ENCODE measurements at places on chromosomes 5 and 9. TPM values are rescaled to one million over a fixed set of nuclear protein-coding genes. Genes with fewer than 3 reads are reported as not detected.

GRCh38 chr9:88933607-88934379 lies 57.5 kb upstream of the S1PR3 start:
- no peak for DNase-seq

- DNase-seq: no peak
These were observed 101.9 kb downstream of the RPS23 start for GRCh38 chr5:82176115-82176814.

DNA sequence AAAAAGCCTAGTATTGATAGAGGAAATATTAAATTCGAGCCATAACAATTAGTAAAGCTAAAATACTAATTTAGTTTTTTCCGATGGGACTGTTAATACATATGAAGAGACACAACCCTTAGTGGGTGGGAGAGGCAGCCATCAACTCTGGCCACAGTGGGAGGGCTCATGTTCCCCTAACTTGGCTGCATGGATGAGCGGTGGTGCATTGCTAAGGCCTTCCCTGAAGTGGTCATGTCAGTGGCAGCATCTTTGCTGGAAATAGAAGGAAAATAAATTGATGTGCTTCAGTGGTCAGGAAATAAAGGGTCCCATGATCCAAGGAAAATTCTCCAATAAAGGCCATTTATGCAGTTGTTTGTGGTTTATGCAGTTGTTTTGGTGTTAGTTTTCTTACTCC lies 33.9 kb upstream of the F2RL2 start:
- no peak for DNase-seq

- DNase-seq: no peak
These were observed 181.9 kb downstream of the ADAMTS6 start for GRCh38 chr5:65299861-65300260.

DNA sequence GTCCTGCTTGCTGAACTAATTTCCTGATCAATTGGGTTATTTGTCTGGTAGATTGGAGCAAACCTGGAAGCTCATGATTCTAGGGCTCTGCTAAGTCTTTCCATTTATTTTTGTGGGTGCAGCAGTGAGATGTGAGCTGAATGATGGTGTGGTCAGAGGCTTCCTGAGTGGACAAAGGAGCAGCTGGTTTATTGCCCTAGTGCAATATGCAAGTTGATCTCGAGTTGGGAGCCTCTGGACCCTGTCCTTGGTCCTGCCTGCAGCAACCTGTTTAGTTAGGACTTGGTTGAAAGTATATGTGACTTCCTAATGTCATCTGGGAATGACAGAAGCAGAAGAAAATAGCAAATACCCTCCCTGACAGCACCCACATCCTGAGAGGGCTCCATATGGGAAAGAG lies 4.2 kb upstream of the UNC5A start:
- DNase-seq: no peak

DNA sequence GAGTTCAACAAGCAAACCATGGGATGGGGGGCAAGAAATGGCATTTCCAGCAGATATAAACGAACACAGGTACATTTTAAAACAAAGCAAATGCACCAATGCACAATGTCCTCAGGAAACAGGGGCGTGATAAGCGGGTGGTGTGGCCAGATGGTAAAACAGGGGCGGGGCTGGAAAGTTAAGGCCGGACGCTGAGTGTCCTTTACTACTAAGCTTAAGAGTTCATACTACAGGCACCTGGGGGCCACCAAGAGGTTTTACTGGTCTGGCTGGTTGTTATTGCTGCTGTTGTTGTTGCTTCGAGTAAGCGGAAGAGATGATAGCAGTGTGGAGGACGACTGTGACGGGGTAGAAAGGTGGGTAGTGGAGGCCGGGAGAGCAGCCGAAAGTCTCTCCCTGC lies 99.8 kb downstream of the ATPSCKMT start:
- no peak for DNase-seq

GRCh38 chr9:14585730-14586473 lies 107.3 kb downstream of the ZDHHC21 start:
- no peak for DNase-seq

The DCTN3 gene
- 314 TPM for polyA plus RNA-seq

GRCh38 chr5:58087123-58087522 lies 372.8 kb downstream of the PLK2 start:
- DNase-seq: no peak

- peak; percentile 20 for DNase-seq
These were observed 20.2 kb downstream of the RETREG1 start for GRCh38 chr5:16596581-16596940.

- DNase-seq: no peak
These were observed 23.4 kb upstream of the CREBRF start for GRCh38 chr5:173032730-173033129.

DNA sequence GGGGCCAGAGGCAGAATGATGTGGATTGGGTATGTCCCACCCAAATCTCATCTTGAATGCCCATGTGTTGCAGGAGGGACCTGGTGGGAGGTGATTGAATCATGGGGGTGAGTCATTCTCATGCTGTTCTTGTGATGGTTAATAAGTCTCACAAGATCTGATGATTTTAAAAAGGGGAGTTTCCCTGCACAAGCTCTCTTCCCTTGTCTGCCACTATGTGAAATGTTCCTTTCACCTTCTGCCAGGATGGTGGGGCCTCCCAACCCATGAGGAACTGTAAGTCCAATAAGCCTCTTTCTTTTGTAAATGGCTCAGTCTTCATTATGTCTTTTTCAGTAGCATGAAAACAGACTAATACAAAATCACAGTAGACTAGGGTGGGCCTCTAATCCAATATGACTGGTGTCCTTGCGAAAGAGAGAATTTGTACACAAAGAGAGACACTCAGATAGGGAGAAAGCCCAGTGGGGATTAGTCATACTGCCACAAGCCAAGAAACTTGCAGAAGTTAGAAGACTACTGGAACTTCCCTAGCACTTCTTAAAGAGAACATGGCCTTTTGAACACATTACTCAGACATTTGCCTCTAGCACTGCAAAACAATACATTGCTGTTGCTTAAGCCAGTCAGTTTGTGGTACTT lies 68.4 kb downstream of the ANXA1 start:
- DNase-seq: no peak

The FOXI1 gene
- polyA plus RNA-seq: 1.3 TPM

The SPACA9 gene
- polyA plus RNA-seq: 27.0 TPM

DNA sequence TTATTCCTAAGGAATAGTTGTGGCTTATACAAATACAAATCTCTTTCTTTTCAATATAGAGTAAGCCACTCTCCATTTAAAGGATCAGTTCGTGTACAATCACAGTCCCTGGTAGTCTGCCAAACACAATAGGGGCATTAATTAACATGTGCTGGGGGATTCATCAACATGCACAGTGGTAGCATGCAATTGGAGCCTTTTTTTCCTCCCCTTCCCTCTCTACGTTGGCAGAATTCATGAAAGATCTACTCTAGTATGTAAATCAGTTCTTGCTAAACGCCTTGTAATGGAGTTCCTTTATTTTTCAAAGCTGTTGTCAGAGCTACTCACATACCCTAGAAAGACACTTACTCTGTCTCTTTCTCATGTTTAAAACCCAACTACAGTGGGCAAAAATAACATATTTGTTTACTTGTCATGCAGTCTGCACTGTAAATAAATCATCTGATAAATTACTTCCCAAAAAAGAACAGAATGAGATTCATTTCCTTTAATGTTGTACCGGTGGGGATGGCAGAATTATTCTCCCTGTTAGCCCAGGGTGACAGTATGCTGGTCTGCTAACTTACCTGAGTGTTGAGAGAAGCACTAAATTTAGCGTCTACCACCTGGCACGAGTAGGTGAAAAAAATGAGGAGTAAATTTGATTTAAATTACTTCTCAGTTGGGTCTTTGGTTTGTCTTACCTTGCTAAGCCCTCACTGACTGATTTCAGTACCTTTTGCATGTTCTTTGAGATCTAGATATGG lies 341.5 kb upstream of the CCNH start:
- DNase-seq: peak; percentile 93

GRCh38 chr5:115424030-115424429 lies 120.5 kb downstream of the FEM1C start:
- DNase-seq: no peak

GRCh38 chr9:99296291-99296951 lies 74.3 kb downstream of the SEC61B start:
- peak; percentile 97 for DNase-seq

DNA sequence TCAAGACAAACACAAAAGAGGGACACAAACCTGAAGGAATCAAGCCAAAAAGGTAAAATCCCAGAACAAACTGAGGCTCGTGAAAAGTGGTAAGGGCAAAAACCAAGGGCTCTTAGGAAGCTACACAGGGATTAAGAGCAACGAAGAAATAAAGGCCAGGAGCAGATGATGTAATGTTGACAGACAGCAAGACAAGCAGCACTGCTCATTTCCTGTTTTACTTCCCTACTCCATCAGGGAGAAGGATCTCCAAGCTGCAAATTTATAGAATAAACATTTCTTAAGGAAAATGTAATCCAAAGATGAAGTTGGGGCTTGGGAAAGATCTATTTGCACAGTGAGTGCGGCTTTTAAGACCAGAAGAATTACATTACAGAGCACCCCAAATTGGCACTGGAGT lies 182.3 kb upstream of the MAP1B start:
- no peak for DNase-seq

DNA sequence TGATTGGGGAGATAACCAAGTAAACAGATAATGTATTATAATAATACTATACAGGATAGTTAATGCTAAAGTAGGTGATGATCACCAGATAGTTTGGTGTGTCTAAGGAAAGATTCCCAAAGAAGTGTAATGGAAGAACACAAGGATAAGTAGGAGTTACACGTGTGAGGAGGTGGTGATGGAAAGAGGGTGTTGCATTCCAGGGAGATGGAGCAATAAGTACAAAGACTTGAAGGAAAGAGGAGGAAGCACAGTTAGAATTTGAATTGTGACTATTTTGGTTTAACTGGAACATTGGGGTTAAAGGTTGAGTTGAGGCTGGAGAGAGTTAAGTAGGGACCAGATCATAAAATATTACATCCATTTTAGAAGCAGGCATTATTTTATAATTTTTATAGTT lies 76.9 kb downstream of the IPO11 start:
- DNase-seq: no peak

The RBM27 gene
- 5.4 TPM for polyA plus RNA-seq

DNA sequence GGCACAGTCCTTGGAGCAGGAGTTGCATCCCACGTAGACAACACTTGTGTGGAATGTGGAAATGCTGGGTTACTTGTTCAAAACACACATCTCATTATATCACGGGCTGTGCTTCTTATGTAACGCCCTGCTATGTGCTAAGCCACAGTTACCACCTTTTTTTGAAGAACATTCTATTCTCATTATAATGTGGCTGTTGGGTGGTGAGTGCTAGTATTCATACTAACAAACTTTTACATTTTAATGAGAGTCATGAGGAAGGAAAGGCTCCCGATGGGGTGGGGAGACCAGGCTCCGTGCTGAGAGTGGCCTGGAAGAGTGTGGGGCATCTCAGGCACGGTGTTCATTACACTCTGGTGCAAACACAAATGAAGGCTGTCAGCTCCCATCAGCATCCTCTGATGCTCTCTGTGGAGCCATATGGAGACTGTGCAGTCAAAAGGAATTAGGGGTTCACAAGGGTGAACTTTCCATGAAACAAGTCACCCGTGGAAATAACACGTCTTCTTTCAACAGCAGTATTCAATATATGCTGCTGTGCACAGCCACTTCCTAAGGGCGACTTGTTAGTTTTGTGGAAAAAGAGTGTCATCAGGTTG lies 153.1 kb upstream of the RAPGEF1 start:
- DNase-seq: no peak

- peak; percentile 15 for DNase-seq
These were observed 13.6 kb upstream of the AFAP1L1 start for GRCh38 chr5:149257889-149258705.

DNA sequence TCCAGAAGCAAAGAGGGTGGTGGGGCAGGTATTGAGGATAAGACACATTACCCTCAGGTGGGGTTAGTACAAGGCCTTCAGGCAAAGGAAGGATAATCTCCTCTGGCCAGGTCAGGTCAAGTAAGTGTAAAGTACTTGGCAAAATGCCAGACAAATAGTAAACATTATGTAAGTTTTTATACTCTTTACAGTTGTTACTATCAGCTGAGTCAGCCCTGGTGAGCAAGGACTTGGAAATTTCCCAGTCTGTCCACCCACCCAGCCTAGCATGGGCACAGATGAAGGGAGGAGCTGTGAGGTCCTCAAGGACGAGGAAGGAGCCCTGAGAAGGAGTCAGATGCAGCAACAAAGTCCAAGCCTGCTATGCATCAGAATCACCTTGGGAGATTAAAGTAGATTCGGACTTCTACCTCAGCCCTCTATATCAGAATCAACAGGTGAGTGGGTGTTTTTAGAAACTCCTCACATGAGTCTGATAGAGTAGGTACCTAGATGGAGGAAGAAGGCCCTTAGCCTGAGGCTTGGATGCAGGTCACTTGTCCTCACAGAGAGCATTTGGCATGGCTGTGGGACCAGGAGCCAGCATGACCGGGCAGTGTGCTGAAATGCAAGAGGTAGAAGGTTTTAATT lies 50.2 kb upstream of the BARX1 start:
- no peak for DNase-seq

DNA sequence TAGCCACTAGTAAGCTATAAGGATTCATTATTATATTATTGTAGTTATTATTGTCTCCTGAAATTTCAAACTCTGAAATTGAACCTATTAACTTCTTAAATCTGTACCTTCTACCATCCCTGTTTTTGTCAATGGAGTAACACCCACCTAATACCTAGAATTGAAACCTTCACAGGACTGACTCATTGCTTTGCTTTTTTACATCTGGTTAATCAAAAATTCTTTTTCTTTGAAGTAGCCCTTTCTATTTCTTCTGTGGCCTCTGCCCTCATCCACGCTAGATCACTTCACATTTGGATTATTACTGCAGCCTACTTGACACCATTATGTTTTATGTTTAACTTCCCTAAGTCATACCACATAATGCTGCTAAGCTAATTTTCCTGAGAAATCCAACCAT lies 35.6 kb downstream of the RBM27 start:
- DNase-seq: no peak

DNA sequence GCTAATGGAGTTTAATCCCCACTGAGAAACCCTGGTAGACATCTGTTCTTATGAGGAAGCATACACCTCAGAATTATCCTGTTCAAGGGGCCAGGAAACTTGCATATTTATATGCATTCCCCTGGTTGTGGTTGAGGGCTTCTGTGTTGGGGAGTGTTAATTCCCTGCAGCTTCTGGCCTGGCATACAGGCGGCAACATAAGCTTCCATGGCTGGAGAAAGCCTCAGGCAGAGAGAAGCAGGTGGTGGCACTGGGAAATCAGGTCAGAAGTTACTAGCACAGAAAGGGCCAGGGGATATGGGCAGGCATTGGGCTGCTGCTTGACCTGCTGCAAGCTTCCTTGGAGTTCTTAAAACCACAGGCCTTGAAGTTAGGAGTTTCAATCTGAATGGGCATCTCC lies 166.1 kb upstream of the SEMA6A start:
- no peak for DNase-seq

The PRRX2 gene
- 0.51 TPM for polyA plus RNA-seq

DNA sequence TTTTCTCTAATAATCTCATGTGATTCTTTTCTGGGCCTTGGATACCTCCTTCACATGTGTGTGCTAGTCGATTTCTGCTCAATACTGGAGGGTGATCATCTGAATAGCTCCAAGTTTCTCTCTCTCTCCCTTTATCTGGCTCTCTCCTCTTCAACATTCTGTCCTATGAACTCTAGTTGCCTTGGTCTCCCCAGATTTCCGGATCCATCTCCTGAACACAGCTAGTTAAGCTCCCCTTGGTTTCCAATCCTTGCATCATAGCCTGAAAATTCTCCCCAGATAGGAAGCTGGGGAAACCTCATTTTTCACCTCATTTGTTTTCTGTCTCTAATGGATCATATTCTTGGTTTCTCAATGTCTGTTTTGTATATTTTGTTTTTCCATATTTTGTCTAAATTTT lies 832.3 kb downstream of the MTRR start:
- no peak for DNase-seq

The PIP5KL1 gene
- polyA plus RNA-seq: 2.4 TPM

- DNase-seq: no peak
These were observed 80.7 kb downstream of the LMX1B start for GRCh38 chr9:126694206-126695081.

Measured in brain (organoid and tissue), 16 donors.